Kidney epithelial cell (primary cell): ENCODE measurements at places on chromosomes 6 and 20. TPM values are rescaled to one million over a fixed set of nuclear protein-coding genes. Genes with fewer than 3 reads are reported as not detected.

SALL4 gene
- total RNA-seq = 4.4 and 5.3 TPM in 2 replicates

GRCh38 chr6:83370567-83370966 lies 60.3 kb downstream of the ME1 start:
- DNase-seq = no peak

DNA sequence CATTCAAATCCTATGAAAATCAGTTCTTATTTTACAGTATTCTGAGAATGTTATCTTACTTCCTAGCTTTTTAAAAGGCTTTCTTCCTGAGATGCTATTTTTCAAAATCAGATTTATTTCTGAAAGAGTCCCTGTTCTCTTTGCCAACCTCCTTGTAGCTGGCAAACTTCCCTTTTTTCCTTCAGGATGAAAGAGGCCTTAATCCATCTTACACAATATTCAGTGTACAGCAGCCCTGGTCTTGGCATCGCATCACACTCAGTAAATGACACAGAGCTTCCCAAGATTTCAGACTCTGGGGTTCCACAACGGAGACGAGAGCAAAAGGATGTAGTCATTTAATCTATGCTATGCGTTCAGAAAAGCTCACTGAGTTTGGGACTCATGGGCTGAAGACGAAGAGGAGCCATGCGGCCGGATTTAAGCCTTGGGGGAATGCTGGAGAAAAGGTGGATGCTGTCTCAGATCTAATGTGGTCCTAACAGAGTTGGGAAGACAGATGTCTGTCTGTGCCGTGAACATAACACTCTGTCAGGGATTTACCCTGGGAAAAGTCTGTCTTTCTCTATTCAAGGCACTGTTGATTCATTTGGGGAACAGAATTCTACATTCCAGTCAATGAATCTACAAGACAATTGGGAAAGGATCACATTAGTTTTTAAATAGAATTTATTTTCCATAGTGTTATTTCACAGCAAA lies 616.4 kb upstream of the AGPAT4 start:
- no peak for DNase-seq

GRCh38 chr6:118551063-118552053 lies 3.3 kb downstream of the PLN start:
- no peak for DNase-seq

- no peak for DNase-seq
Measured at GRCh38 chr20:7935027-7935551, 5.2 kb downstream of the HAO1 start.

- no peak for DNase-seq
Measured at GRCh38 chr6:101226677-101227135, 166.8 kb upstream of the GRIK2 start.
